ENCODE measurements at places on chromosomes 1 and 21. TPM values are rescaled to one million over a fixed set of nuclear protein-coding genes. Genes with fewer than 3 reads are reported as not detected.

The ANGPTL3 gene
- polyA plus RNA-seq, result not detected

The LRRC53 gene
- polyA plus RNA-seq, result not detected

The ARID4B gene
- polyA plus RNA-seq, result 4.4 TPM

The TNNT2 gene
- polyA plus RNA-seq, result 0.57 TPM

The MYOG gene
- not detected for polyA plus RNA-seq

The SMIM1 gene
- polyA plus RNA-seq, result 5.9 TPM

The GJA8 gene
- not detected for polyA plus RNA-seq

The DMAP1 gene
- polyA plus RNA-seq, result 54.3 TPM

The HSPA6 gene
- 0.07 TPM for polyA plus RNA-seq

The RNF186 gene
- polyA plus RNA-seq, result not detected

The CLCA1 gene
- polyA plus RNA-seq, result not detected

The SLC2A5 gene
- 0.02 TPM for polyA plus RNA-seq

The APCS gene
- polyA plus RNA-seq, result not detected

The TMEM125 gene
- polyA plus RNA-seq, result not detected

The KCNE2 gene
- 0.05 TPM for polyA plus RNA-seq

The MX1 gene
- 1.6 TPM for polyA plus RNA-seq

The SMG7 gene
- polyA plus RNA-seq, result 19.8 TPM

The MEGF6 gene
- 7.6 TPM for polyA plus RNA-seq

The FAM20B gene
- polyA plus RNA-seq, result 14.9 TPM

The TSSK3 gene
- 0.28 TPM for polyA plus RNA-seq

The C4BPA gene
- not detected for polyA plus RNA-seq

The RGS8 gene
- polyA plus RNA-seq, result not detected

The LDLRAD2 gene
- not detected for polyA plus RNA-seq

The CD1B gene
- polyA plus RNA-seq, result not detected

The AGMAT gene
- polyA plus RNA-seq, result 0.66 TPM

The NOS1AP gene
- 0.03 TPM for polyA plus RNA-seq

The VASH2 gene
- 0.41 TPM for polyA plus RNA-seq

The LYPD8 gene
- 1.5 TPM for polyA plus RNA-seq

The SLC25A44 gene
- 40.2 TPM for polyA plus RNA-seq

The GOLT1A gene
- not detected for polyA plus RNA-seq

The PTBP2 gene
- polyA plus RNA-seq, result 9.8 TPM

The TPTE gene
- not detected for polyA plus RNA-seq

The PADI2 gene
- polyA plus RNA-seq, result 0.52 TPM

The CASQ1 gene
- polyA plus RNA-seq, result 0.18 TPM

The SLC6A17 gene
- polyA plus RNA-seq, result 0.67 TPM

The AKR7A3 gene
- polyA plus RNA-seq, result 0.54 TPM

The TRPM2 gene
- not detected for polyA plus RNA-seq

The DNM3 gene
- polyA plus RNA-seq, result 0.43 TPM

The FAM72D gene
- 3.2 TPM for polyA plus RNA-seq
